ENCODE measurements at places on chromosomes 5 and 9.

DNA sequence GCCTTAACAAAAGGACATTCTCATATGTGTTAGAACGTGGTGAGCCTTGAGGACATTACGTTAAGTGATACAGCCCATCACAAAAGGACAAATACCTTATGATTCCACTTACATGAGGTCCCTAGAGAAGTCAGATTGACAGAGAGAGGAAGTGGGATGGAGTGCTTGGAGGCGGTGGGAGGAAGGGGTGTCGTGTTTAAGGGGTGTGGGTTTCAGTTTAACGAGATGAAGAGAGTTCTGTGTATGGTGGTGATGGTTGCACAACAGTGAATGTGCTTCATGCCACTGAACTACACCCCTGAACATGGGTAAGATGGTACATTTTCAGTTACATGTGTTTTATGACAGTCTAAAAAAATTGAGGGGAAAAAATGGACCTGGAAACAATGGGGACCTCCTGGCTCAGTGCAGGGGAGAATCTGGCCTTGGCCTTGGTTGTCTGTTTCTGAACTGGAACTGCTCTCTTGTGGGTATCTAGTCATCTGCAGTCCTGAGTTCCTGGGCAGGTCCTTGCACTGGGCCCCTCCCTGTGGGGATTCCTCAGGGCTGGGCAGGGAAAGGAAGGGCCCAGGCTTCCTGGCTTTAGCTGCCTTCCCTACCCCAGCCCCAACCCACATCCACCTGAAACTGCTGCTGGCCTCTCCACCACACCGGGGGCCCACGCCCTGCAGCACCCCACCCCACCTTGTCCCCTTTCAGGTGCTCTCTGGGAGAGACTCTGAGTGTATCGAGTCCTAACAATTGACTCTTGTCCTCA lies 17.8 kb downstream of the LRRC8A start:
- DNase-seq: peak; percentile 83

- no peak for DNase-seq
These were observed 10.1 kb upstream of the TMOD1 start for GRCh38 chr9:97491216-97491999.

DNA sequence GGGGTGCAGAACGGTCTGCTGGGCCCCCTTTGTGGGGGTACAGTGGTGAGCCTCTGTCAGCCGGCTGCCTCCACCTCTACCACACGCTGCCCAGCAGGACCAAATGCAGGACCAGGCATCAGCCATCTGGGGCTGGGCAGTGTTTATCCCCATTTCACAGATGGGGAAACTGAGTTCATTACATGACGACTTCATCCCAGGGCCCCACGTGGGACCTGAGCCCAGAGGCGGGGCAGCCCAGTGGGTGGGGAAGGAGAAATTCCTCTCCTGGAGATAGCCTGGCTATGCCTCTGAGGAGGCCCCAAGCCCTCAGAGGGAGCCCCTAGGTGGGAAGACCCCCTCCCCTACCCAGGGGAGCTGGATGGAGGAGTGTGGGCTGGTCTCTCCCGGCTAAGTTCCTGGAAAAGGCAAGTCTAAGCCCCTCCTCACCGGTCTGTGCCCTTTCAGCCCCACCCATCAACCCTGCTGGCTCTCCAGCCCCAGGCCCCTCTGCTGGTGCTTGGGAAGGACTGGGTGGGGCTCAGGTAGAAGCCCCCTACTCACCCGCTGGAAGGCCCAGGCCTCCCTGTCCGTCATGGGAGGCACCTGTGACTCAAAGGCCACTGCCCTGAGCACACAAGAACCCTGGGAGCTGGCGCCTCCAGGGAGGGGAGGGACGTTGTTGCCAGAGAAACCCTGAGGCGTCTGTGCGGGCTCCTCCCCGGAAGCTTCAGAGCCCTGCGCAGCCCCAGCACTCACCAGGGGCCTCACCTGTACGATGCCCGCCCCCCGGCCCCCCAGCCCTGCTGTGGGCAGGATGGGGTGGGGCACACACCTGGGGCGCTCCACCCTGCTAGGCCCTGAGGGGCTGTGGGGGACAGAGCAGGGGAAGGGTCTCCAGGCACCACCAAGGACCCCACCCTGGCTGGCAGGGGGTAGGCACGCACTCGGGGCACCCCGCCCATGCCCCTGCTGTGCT lies 7.4 kb upstream of the CCDC187 start:
- no peak for DNase-seq

- no peak for DNase-seq
These were observed 17.3 kb upstream of the RNU6ATAC start for GRCh38 chr9:134181648-134182034.

GRCh38 chr9:2059274-2059929 lies 44.3 kb downstream of the SMARCA2 start:
- DNase-seq: no peak

DNA sequence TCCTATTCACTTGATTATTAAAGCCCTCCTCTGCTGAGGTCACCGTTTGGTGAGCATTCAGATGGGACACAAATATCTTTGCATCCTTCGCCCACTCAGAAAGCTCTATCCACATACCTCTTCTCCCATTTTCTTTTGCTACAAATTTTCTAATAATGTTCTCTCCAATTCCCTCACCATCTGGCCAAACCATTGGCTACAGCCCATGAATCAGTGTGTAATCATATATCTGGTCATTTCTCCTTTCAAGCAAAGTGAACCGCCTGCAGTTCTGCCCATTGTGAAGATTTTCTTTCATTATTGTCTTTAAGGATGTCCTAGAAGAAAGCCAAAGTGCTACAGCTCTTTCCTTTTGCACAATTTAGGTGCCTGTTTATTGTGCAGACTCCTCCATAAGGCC lies 54.2 kb upstream of the DAPK1 start:
- no peak for DNase-seq

GRCh38 chr5:43634621-43635020 lies 31.6 kb downstream of the NNT start:
- peak; percentile 51 for DNase-seq

DNA sequence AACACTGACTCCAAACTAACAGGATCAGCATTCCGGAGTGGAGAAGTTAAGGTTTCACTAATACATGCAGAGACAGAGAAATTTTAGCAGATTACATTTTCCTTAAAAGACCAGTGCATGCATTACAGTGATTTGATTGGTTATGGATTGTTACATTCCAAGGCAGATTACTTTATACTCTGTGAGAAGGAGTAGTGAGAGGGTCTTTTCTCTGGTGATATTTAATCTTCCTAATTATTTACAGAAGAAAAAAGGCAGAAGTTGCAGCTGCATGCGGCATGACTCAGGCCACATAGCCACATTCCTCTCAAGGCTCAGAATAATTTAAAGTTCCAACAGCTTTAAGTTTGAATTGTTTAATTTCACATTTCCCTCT lies 53.0 kb upstream of the PDZD2 start:
- DNase-seq: peak; percentile 56

DNA sequence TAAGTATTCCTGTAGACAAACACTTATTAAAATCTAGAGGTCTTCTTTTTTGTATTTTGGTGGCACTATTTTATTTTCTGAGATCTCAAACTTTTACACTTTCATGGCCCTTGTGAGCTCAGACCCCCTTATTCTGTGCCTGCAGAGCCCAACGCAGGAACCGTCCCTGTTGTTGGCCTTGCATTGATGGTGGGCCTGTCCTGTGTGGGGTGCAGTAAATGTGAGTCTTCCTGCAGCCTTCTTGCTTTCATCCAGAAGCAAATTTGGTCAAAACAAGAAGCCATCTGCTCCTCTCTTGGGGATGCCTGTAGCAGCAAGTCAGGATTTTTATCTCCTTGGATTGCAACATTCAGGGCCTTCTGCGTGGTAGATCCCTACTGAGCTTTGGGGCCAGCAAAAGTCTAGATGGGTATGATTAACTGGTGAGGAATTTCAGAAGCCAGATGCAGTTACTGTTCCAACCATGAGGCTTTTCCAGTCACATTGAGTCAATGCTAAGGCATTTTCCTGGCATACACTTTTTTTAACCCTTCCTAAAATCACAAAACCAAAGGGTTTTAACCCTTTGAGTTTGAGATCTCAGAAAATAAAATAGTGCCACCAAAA lies 31.7 kb downstream of the BASP1 start:
- DNase-seq: peak; percentile 72

- DNase-seq: no peak
These were observed 19.3 kb upstream of the SLC25A51 start for GRCh38 chr9:37923118-37923795.

- DNase-seq: no peak
These were observed 44.1 kb downstream of the C9orf50 start for GRCh38 chr9:129576546-129577543.

DNA sequence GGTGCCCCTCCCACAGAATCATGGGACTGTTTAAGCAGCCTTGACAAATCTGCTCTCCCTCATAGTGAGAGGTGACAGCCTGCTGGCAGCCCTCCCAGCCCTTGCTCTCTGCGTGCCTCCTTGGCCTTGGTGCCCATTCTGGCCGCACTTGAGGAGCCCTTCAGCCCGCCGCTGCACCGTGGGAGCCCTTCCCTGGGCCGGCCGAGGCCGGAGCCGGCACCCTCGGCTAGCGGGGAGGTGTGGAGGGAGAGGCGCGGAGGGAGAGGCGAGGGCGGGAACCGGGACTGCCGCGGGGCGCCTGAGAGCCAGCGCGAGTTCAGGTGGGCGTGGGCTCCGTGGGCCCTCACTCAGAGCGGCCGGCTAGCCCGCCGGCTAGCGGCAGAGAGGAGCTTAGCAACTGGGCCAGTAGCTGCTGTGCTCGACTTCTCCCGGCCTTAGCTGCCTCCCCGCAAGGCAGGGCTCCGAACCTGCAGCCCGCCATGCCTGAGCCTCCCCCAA lies 125.9 kb upstream of the MYO10 start:
- DNase-seq: no peak

- no peak for DNase-seq
These were observed 35.2 kb upstream of the CSNK1G3 start for GRCh38 chr5:123476731-123477130.

GRCh38 chr5:115962239-115962564 lies at the start of gene LVRN:
TSS of gene LVRN (plus strand) at chr5:115962475. CDS start at chr5:115962618, 143 bp downstream.
- DNase-seq: no peak

DNA sequence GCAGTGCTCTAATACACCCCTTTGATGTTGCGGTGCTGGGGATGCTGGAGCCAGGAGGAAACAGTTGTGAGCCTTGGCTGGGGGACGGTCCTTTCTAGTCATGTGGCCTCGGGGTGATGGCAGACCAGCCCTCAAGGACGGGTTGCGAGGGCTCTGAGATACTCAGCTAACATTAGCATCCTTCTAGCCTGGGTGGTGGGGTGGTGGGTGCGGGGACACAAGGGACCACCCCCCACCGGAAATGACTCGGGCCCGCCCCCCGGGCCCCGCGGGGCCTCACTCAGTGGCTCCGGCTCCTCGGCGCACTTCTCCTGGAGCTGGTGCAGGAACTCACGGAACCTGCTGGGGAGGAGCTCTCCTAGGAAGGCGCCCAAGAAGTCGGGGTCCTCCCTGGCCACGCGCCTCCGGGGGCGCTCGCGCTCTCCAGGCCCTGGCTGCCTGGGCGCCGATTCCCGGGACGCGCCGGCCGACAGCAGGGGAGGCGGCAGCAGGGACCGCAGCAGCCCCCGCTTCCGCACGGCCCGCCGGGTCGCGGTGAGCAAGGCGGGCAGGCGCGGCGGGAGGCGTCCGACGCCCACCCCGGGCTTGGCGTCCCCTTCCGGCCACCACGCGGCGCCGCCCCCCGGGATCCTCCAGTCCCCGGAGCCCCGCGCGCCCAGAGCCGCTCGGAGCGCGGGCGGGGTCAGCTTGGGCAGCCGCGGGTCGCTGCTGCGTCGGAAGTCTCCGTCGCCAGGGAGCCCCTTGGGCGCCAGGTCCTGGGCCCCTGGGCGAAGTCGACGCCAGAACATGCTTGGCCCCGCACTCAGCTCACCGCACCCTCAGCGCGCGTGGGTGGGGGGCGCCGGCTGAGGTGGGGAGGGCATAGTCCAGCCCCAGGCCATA lies 873 bp downstream of the C9orf50 start:
- peak; percentile 7 for DNase-seq

DNA sequence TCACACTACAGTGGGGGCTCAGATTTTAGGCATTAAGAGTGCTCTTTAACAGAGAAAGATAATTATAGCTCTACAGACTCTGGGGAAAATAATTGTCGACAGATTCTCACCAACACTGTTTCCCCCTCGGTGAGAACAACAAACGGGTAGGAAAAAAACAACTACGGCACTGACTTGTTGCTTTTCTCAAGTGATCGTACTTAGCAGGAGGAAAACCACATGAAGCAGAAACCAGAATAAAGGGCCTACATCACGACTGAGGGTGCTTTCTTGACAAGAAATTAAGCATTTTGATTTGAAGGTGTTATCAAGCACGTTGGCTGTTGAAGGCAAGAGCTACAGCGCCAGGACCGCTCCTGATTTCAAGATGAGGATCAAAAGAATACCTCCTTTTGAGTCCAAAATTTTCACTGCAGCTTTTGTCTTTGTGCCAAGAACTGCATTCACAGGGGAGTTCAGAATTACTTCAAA lies 27.2 kb upstream of the CER1 start:
- no peak for DNase-seq

GRCh38 chr5:167375125-167375524 lies 916.3 kb upstream of the WWC1 start:
- DNase-seq: no peak

DNA sequence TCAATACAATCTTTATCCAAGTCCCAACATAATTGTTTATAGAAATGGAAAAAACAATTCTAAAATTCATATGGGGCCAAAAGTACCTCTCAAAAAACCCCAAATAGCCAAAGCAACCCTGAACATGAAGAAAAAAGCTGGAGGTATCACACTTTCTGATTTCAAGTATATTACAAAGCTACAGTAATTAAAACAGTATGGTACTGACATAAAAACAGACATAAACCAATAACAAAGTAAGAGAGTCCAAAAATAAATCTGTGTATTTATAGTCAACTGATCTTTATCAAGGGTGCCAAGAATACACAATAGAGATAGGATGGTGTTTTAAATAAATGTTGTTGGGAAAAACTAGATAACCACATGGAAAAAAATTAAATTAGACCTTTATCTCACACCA lies 13.6 kb upstream of the GOLPH3 start:
- no peak for DNase-seq

GRCh38 chr9:125993466-125993865 lies 246.3 kb downstream of the PBX3 start:
- DNase-seq: no peak

DNA sequence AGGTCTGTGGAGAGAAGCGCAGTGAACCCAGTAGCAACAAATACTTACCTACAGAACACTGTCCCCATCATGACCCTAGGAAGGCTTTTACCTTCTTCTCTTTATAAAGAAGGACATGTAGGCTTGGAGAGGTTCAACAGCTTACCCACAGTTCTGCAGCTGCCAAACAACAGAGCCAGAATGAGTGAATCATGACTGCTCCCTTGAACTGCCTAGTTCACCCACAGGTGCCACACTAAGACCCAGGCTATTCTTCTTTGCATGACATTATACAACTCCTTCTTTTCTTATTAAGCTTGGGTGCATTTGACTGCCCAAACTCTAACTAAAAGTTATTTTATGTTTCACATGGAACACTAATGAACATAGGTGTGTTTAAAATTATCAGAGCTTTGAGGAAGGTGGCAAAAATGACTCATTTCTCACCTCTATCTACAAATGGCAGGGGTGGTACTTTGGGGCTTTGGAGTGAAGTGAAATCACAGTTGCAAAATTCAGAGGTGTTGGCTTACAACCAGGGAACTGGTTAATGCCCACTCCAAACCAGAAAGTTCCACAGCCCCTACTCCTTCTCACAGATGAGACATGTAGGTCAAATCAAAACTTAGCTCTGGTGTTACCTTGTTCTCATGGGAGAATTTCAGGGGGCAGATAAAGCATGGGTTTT lies 201.6 kb downstream of the SEMA6A start:
- DNase-seq: no peak

GRCh38 chr9:89001917-89002540 lies 10.8 kb downstream of the S1PR3 start:
- DNase-seq: no peak

- peak; percentile 58 for DNase-seq
These were observed 41.3 kb downstream of the HABP4 start for GRCh38 chr9:96491079-96491879.

GRCh38 chr5:141632650-141633049 lies 4.0 kb downstream of the HDAC3 start:
- DNase-seq: no peak

Measured in MV-4-11 (cell line).